ENCODE measurements at places on chromosomes 6 and 20.
A peak's percentile ranks its signal among the peaks of the same experiment; 100 is the strongest.

DNA sequence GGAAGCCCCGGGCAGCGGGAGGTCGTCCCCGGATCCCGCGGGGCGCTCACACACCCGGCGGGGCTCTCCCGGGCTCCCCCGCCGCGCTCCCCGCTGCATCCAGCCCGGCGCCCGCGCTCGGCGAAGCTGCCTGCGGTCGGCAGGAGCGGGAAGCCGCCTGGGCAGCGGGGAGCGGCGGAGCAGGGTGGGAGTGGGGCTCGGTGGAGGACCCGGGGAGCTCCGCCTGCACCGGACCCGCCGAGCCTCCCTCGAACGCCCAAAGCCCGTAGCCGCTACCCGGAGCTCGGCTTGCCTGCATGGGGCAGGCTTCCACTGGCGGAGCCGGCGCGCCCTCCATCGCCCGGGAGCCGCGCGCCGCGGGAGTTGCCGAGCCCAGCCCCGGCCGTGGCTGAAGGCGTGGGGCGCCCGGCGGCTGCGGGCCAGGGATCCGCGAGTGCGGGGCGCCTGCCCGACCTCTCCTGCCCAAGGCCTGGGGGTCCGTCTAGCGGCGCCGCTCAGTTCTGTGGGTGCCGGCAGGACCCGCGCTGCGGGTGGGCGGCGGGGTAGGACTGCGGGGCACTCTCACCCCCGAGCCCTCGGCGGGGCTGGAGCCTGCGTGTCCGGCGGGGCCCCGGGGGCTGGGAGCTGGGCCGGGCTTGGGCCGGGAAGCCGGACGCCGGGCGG lies 671 bp downstream of the CDH4 start:
- DNase-seq: no peak

DNA sequence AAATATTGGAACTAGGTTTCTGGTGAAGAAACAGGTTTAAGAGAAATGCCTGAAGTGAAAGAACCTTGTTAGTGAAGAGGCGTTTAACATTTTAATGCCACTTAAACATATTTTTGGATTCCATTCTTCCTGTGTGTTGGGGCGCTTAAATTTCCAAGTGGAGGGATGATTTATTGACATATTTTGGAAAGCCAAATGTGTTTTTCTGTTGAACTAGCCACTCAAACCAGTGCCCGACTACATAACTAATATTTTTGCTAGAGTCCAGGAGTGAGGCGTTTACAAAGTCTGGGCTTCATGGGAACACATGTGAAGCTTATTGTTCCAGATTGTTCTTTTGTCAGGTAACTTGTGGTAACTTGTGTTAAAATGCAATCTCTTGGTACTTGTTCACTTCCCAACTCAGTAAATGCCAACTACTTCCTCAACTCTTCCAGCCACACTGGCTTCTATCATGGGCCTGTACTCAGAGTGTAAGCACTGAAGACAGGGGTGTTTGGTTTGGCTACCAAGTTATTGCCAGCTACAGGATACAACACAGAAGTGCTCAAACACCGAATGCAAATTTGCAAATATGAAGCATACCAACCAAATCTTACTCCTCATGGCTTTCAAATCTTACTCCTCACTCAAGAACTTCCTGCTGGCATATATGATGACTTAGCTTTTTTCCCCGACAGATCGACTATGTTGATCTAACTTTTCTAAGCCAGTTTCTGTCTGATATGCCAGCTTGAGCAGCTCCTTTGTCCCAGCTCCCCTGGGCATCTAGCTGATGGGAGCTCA lies 2.0 kb upstream of the ZNFX1 start:
- no peak for DNase-seq

GRCh38 chr6:125913864-125914351 lies 42.7 kb upstream of the HINT3 start:
- DNase-seq: no peak

DNA sequence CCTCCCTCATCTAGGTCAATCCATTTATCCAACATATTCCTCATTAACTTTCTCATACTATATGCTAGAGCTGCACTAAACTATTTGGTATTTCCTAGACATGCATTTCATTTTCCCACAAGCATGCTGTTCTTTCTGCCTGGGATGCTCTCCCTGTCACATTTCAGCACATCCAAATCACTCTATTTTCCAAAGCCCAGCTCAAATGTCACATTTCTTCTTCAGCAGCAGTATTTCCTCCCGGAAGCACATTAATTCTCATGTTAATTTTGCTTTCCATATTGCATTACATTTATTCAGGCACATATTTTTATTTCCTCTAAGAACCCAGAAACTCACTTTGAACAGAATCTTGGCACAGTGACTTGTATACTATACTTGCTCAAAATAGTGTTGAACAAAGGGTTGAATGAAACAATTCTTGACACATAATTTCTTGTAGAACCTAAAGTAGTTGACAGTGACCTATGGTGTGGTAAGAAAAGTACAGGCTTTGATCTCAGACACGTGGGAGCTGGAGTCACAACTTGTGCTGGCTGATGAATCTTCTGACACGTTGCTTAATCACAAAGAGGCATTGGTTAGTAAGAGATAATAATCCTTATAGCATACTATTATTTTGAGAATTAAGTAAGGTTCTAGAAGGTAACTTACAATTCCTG lies 30.8 kb upstream of the CD2AP start:
- DNase-seq: no peak

GRCh38 chr6:3898265-3898994 lies 49.3 kb downstream of the FAM50B start:
- DNase-seq: no peak

- DNase-seq: no peak
Observed at GRCh38 chr20:59404749-59405148, 104.3 kb downstream of the EDN3 start.

GRCh38 chr6:139925894-139926641 lies 551.6 kb upstream of the CITED2 start:
- DNase-seq: no peak

- DNase-seq: no peak
Observed at GRCh38 chr20:50250679-50251382, 60.2 kb downstream of the CEBPB start.

GRCh38 chr20:5400164-5400762 lies 83.5 kb upstream of the PROKR2 start:
- DNase-seq: peak; percentile 60

DNA sequence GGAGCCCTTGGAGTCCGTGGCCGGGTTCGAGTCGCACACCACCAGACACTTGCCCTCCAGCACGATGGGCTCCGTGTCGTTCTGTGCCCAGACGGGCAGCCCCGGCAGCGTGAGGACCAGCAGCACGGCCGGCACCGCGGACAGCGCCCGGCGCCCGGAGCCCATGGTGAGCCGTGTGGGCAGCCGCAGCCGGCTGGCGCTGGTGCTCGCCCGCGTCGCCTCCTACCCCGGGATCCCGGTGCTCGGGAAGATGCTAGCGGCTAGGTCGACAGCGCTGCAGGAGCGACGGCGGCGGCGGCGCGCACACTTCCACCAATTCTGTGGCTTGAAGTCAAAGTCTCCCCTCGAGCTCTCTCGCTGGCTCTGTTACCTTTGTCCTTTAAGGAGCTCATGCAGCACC lies 1.3 kb downstream of the CBLN4 start:
- DNase-seq: no peak

GRCh38 chr20:36548006-36548315 lies 6.6 kb downstream of the MYL9 start:
- peak; percentile 33 for DNase-seq

GRCh38 chr6:142932889-142933288 lies 12.1 kb downstream of the HIVEP2 start:
- peak; percentile 21 for DNase-seq

GRCh38 chr6:2266031-2266795 lies 20.8 kb upstream of the GMDS start:
- no peak for DNase-seq

GRCh38 chr20:5205348-5206210 lies 78.8 kb downstream of the CDS2 start:
- peak; percentile 69 for DNase-seq

DNA sequence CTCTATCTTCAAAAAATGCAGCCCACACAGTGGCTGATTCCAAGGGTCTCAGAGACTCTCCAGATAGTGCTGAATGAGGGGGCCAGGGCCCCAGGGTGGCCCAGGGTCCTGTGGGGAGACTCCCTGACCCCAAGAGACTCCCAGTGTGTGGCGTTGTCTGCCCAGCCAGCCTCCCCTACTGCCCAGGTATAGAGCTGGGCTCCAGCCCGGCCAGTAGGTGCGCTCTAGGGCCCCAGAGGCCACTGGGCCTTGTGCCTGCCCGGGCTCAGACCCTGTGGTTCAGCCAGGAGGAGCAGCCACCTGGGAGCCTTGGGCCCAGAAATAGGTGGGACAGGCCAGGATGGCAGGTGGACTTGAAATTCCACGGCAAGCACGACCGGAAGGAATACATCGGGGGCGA lies 30.3 kb upstream of the GATA5 start:
- no peak for DNase-seq

GRCh38 chr6:130381459-130382380 lies 15.9 kb downstream of the TMEM200A start:
- peak; percentile 90 for DNase-seq

DNA sequence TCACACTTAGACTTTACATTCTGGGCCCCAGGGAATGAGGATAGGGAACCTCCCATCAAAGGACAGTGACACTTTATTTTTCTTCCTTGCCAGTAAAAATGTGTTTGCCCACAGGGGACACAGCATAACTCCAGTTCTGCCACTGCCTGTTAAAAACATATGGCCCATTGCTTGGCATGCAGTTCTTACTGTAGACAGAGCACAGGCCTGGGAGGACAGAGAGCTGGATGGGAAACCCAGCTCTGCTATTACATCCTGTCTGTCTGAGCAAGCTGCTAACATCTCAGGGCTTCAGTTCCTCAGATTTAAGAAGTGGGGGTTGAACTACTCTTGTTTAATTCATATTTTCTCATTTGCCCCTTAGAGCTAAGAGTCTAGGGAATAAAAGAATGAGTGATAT lies 120.2 kb downstream of the AKAP7 start:
- peak; percentile 13 for DNase-seq

DNA sequence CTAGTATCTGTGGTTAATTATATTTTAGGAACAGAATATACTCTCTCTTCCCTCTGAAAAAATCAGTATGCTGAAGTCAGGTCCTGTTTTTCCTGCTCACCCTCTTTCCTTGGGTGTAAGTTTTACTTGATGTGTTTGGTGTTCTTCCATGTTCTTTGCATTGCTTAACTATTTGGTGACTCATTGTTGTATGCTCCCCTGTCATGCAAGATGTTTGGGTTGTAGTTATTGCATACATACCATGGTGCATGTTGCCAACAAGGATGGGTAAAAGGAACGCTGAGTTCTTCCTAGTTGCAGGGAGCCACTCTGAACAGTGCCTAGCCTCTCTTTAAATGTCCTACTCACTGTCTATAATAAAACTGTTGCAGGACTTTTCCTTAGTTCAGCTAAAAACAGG lies 207.9 kb upstream of the LAMP5 start:
- no peak for DNase-seq

DNA sequence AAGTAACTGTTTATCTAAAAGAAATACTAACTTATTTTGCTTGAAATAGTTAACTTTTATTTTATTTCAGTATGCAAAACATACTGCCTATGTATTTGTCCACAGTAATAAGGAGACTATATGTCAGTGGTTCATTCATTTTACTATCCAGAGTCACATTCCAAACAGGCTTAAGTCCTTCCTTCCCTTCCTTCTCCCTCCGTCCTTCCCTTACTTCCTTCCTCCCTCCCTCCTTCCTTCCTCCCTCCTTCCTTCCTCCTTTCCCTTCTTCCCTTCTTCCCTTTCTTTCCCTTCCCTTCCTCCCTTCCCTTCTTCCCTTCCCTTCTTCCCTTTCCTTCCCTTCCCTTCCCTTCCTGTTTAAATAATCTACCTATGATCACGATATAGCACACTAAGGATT lies 899.2 kb downstream of the EYS start:
- no peak for DNase-seq

GRCh38 chr6:109484122-109484521 lies 1.1 kb upstream of the ZBTB24 start:
- no peak for DNase-seq

DNA sequence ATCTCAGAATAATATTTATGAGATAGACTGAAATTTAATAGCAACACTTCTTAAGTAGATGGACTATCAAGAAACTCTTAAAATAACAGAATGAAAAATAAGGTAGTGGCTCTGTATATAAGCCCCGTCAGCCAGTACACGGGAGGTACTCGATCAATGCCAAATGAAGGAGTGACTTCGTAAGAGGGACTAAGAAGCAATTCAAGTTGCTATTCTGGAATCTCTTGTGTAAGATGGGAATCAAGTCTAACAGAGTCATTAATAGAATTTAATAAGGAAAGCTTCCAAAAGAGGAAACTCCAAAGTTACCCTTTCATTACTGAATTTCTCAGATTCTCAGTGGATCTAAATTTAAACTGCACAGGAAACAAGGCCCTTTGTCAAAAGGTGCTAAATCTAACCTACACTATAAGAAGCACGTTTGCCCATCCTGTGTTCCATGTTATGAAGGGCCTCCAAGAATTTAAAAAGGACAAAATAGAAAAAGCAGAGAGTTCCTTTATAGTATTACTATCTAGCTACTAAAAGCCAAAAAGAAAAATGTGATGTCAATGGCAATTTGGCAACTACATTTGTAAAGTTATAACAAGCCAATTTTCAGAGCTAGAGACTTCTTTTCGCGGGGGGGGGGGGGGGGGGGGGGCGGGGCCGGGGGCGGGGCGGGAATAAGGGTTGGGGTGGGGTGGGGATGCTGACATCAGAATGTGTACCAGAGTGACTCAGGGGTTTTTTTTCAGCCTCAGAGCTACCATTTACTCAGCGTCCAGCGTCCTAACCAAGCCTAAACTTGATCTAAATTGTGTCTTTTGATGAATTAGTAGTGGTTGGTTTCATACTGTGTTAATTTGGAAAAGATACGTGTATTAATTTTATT lies 200.6 kb downstream of the GMPR start:
- peak; percentile 34 for DNase-seq

GRCh38 chr20:50848341-50848808 lies 53.5 kb downstream of the BCAS4 start:
- DNase-seq: no peak

GRCh38 chr6:29147074-29147473 lies 23.6 kb upstream of the OR2J2 start:
- DNase-seq: no peak

- peak; percentile 74 for DNase-seq
Observed at GRCh38 chr20:25865715-25866656, 169.3 kb upstream of the ZNF337 start.

GRCh38 chr6:100210137-100211117 lies 216.4 kb upstream of the MCHR2 start:
- DNase-seq: no peak
